ENCODE measurements at places on chromosomes 7 and 10.

DNA sequence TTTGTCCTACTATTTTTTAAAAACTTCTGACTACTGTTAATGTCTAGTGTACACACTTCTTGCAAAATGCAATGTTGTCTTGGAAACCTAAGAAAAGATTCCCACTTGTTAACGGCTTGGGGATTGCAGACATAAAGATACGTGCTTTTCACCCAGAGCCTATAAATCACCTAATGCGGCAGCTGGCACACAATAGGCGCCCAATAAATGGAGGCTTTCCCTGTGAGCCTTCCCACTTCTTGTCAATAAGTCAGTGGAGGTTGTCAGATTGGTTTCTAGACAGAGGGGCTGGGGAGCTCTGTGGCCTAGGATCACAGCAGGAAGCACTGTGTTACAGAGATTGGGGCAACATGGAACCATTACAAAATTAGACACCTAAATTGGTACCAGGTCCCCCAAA is 74.7 kb downstream of the VSTM4 start:
- no peaks in the 10 kb centered on the region for H3K27me3 ChIP-seq
- H3K4me3 ChIP-seq: no peak overlapping the region
- DNase-seq: no peak
- H3K27ac ChIP-seq: no peak overlapping the region
- no peaks in the 10 kb centered on the region for H3K4me1 ChIP-seq

DNA sequence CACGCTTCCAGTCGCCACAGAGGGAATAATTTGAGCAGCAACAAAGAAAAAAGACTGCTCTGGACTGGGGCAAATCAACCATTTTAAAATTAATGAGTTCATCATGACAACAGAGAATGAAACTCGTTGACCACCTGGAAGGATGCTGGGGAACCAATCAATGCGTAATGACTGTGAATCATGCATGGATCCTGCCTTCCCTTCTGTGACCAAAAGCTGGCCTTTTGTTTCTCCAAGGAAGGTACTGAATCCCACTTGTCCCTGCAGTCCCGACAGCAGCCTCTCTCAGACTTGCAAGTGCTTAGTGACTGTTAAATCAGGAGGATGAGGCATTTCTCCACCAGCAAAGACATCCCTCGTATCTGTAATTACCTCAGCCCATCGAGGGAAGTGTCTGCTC is 68.0 kb upstream of the TNS3 start:
- no peaks in the 10 kb centered on the region for H3K27me3 ChIP-seq
- H3K36me3 ChIP-seq: no peaks in the 10 kb centered on the region
- H3K4me3 ChIP-seq: no peak overlapping the region

DNA sequence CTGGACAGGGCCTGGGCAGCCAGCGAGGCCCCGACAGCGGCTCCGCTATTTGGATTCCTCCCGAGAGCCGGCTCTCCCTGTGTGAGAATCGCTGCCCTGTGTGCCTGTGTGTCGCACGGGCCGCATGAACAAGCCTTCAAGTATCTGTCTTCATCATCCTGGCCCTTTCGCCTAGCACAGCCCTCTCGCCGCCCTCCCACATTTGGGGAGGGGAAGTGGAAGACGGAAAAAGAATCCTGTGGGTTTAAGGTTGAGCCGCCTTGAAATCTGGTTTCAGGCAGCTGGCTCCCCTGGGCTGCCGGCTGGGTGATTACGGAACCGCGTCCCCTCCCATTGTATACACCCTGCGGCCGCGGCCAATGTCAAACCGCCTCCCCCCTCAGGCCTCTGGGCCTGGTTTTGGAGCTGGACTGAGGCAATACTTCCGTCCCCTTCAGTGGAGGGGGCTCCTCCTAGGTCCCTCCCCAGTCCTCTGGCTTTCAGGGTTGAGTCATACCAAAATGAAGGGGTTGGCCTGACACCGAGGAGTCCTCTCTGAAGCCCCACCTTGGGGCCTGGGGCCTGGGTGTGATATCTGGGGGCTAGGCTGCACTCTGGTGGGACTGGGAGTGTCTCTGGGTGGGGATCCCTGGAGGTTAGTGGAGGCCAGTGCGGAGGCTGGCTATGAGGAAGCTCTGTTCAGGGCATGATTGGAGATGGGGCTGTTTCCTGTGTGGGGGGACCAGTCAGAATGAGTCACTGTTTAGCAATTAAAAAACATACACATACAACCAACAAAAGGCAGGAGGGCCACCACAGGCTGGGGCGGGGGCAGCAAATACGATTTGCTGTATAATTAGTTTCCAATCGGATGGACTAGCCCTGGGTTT is 1.7 kb downstream of the TRIM8 start:
- peaks cover 2% of the 10 kb centered on the region for H3K36me3 ChIP-seq
- no peak overlapping the region for H3K27ac ChIP-seq
- H3K4me3 ChIP-seq: peak overlapping the region; percentile 90
- DNase-seq: no peak

DNA sequence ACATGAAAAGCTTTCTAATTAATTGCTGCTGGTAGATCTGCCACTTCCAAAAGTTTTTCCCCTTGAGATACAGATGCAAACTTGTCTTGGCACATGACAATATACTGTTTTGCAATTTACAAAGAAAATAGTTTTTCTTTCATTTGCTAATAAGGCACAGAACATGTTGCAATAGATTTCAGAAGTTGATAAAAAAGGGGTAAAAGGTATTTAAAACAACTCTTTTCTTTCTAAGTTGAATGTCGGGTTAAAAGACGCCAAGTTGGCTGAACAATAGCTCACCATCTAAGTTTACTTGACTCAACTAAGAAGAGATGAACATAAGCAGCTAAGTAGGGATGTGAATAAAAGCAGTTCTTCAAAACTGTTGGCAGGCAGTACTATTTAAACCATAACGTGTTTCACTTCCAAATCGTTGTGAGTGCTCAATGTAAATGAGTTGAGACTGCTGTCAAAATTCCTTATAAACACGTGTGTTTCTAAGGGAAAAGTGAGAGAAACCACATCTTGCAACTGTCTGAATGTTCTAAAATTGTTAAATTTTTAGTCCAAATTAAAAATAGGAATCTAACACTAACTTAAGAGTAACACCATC is 14.5 kb upstream of the THSD7A start:
- H3K36me3 ChIP-seq: no peaks in the 10 kb centered on the region
- no peak for DNase-seq
- no peak overlapping the region for H3K27ac ChIP-seq
- no peaks in the 10 kb centered on the region for H3K27me3 ChIP-seq

GRCh38 chr7:113093561-113093960 is 6.9 kb upstream of the GPR85 start:
- no peak for DNase-seq
- H3K27ac ChIP-seq: no peak overlapping the region
- H3K4me3 ChIP-seq: no peak overlapping the region
- no peaks in the 10 kb centered on the region for H3K4me1 ChIP-seq
- H3K36me3 ChIP-seq: no peaks in the 10 kb centered on the region

GRCh38 chr7:25402532-25402931 is 174.2 kb upstream of the NPVF start:
- no peak overlapping the region for H3K27ac ChIP-seq
- no peaks in the 10 kb centered on the region for H3K4me1 ChIP-seq
- no peak for DNase-seq
- H3K4me3 ChIP-seq: no peak overlapping the region

GRCh38 chr7:17989546-17989945 is 38.1 kb downstream of the PRPS1L1 start:
- no peak for DNase-seq
- no peaks in the 10 kb centered on the region for H3K4me1 ChIP-seq

DNA sequence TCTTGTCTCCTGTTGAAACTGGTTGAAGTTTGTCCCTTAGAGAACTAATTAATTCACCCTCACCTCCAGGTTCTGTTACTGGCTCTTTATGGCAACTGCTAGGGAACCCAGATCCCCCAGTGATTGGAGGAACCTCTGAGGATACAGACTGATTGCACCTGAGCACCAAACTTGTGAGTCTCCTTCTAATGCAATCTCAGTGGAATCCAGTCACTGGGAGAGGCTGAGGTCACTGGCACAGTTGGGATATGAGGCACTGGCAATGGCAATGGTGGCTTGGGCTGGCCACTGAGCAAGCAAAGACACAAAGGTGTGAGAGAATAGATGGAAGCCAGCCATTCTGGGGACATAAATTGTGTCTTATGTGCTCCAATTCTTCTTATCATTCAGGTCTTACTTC is 5.3 kb upstream of the DGKI start:
- no peak overlapping the region for H3K4me3 ChIP-seq
- H3K27ac ChIP-seq: no peak overlapping the region
- peaks cover 2% of the 10 kb centered on the region for H3K27me3 ChIP-seq
- peaks cover 1% of the 10 kb centered on the region for H3K4me1 ChIP-seq
- H3K36me3 ChIP-seq: no peaks in the 10 kb centered on the region

GRCh38 chr10:511101-511848 is 178.2 kb downstream of the DIP2C start:
- no peak overlapping the region for H3K27ac ChIP-seq
- H3K4me1 ChIP-seq: peaks cover 9% of the 10 kb centered on the region
- H3K27me3 ChIP-seq: no peaks in the 10 kb centered on the region
- DNase-seq: peak; percentile 88

- H3K4me3 ChIP-seq: no peak overlapping the region
- no peaks in the 10 kb centered on the region for H3K27me3 ChIP-seq
- no peak overlapping the region for H3K27ac ChIP-seq
Observed at GRCh38 chr7:657565-658119, 68.9 kb upstream of the DNAAF5 start.

DNA sequence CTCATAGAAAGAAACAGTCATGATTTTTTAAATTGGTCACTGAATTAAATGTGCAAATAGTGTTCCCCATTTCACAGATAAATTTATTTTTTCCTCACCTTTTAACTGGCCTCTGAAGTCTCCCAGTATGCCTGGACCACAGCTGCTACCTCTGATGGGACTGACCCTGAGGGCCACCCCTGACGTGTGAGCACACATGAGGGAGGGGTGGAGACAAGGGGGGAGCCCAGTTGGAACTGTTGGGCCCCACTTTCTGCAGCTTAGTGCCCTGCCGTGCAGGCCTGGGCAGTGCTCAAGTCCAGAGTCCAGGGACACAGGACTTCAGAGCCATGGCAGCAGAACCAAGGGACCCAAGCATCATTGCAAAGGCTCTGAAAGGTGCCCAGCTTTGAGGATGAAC is 243.9 kb downstream of the GRID1 start:
- no peak for DNase-seq
- H3K4me3 ChIP-seq: no peak overlapping the region
- H3K27me3 ChIP-seq: no peaks in the 10 kb centered on the region
- no peaks in the 10 kb centered on the region for H3K36me3 ChIP-seq

GRCh38 chr7:87021285-87021684 is 38.2 kb downstream of the ELAPOR2 start:
- H3K27ac ChIP-seq: no peak overlapping the region
- H3K36me3 ChIP-seq: no peaks in the 10 kb centered on the region
- no peaks in the 10 kb centered on the region for H3K4me1 ChIP-seq
- no peak for DNase-seq

DNA sequence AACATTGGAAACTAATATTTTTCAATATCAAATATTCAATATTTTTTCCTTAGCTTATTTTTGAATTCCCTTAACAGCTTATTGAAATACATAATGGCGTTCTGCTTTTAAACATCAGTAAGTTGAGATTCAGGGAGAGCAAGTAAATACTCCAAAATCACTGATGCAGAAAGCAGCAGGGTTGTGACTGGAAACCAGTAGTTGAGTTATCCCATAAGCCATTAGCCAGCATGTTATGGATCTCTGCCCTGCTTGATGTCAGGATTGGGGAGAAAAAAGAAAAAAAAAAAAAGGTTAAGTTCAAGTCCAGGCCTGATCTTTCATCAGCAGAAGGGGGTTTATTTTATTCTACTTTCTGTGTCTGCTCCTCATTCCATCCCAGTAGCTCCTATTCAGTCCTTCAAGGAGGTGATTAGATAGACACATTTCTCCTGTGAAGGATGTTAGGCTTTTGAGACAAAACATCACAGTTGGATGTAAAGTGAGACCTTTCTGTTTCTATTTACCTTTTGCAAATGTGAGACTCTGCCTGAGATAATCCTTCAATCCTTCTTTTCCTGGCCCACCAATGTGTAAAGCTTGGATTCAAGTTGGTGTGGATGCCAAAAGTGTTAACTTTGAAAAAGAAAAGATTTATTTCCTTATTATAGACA is 110.9 kb upstream of the HDAC9 start:
- H3K36me3 ChIP-seq: no peaks in the 10 kb centered on the region
- no peak overlapping the region for H3K4me3 ChIP-seq
- no peaks in the 10 kb centered on the region for H3K27me3 ChIP-seq
- peaks cover 2% of the 10 kb centered on the region for H3K4me1 ChIP-seq
- DNase-seq: no peak

- no peak overlapping the region for H3K4me3 ChIP-seq
- H3K4me1 ChIP-seq: no peaks in the 10 kb centered on the region
- no peaks in the 10 kb centered on the region for H3K36me3 ChIP-seq
- H3K27me3 ChIP-seq: no peaks in the 10 kb centered on the region
Observed at GRCh38 chr7:21364801-21365271, 63.0 kb upstream of the SP4 start.

DNA sequence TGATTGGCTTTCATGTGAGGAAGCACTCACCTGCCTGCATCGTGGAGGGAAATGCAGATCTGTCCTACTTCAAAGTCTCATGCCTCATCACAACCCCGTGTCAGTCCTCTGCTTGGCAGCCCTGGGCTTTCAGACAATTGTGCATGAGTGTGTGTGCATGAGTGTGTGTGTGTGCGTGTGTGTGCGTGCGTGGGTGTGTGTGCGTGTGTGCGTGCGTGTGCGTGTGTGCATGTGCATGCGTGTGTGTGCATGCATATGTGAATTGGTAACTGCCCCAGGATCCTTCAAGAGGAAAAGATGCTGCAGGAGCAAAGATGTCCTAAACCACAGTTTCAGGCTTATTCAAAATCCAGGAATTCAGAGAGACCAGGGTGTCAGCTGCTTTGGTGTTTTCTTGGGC is 71.3 kb downstream of the LANCL2 start:
- peaks cover 6% of the 10 kb centered on the region for H3K36me3 ChIP-seq
- DNase-seq: no peak
- H3K27me3 ChIP-seq: no peaks in the 10 kb centered on the region
- no peak overlapping the region for H3K27ac ChIP-seq

Measured in neuronal stem cell (in vitro differentiated cells).